ENCODE measurements at places on chromosomes 13 and 19. TPM values are rescaled to one million over a fixed set of nuclear protein-coding genes. Genes with fewer than 3 reads are reported as not detected.

Gene SPC24
- total RNA-seq, result 0.84 TPM

Gene CACNG6
- total RNA-seq, result not detected

Gene FXYD1
- total RNA-seq, result 4.4 TPM

Gene SLC25A41
- not detected for total RNA-seq

Gene CPB2
- not detected for total RNA-seq

All from CD4-positive, alpha-beta memory T cell (primary cell).